Fibroblast of upper back skin (primary cell): ENCODE measurements at places on chromosomes 6 and 20.

DNA sequence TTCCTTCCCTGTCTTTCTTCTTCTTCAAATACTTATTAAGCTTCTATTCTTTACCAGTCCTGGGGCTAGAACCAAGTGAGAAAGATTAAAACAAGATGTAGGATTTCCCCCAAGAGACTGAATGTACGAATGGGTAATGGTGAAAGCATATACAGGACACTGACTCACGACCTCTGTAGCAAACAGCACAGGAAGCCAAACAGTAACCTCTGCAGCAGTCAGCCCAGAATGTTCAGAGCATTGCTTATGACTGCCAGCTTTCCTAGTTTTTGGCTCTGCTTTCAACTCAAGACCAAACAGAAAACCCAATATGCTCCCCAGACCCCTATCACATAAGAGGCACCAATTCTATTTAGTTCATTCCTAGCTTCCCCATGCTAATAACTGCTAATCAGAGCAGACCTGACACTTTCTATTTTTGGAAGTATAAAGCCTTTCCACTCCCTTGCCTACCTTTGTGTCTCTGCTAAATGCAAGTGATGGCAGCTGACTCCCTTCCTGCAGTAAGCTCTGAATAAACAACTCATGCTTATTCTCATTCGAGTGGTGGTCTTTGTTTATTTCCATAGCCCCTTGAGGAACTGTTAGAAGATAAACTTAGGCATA is 690.6 kb downstream of the EPM2A start:
- peak; percentile 84 for DNase-seq

GRCh38 chr6:39330476-39330875 is 8.0 kb upstream of the KCNK16 start:
- DNase-seq, result no peak

DNA sequence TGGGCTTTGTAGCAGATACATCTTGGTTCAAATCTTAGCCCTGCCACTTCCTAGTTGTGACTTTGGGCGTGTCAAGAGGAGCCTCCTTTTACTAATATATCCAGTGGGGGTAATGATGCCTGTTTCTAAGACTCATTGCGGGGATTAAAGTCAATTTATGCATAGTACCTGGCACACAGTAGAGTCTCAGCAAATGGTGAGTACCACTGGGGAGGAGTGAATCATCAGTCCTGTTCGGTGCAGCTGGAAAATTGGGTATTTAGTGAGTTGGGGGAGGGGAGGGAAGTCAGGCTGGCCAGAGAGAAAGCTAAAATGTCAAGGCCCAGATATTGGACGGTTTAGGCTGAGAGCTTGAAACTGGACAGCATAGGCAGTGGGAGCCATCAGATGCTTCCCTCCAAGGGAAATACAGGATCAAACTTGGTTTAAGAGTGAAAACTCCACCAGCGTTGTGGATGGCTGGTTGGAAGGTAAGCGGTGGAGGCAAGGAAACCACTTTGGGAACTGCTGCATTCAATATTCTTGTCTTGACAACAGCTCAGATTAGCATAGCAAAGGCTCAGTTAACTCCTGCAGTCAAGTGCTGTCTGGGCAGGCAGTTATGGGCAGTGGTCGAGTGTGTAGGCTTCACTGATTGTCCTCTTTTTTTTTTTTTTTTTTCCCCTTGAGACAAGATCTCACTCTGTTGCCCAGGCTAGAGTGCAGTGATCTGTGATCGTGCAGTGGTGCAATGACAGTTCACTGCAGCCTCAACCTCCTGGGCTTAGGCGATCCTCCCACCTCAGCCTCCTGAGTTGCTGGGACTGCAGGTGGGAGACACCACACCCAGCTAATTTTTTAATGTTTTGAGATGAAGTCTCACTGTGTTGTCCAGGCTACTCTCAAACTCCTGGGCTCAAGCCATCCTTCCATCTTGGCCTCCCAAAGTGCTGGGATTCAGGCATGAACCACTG is 12.9 kb downstream of the PPP1R16B start:
- DNase-seq, result no peak

- DNase-seq, result no peak
Measured at GRCh38 chr6:20817806-20818320, 283.6 kb downstream of the CDKAL1 start.

GRCh38 chr20:44187054-44187771 is at the start of gene JPH2:
JPH2 (minus strand) TSS chr20:44187188; CDS start chr20:44186705, 483 bp downstream.
- DNase-seq, result peak; percentile 86

DNA sequence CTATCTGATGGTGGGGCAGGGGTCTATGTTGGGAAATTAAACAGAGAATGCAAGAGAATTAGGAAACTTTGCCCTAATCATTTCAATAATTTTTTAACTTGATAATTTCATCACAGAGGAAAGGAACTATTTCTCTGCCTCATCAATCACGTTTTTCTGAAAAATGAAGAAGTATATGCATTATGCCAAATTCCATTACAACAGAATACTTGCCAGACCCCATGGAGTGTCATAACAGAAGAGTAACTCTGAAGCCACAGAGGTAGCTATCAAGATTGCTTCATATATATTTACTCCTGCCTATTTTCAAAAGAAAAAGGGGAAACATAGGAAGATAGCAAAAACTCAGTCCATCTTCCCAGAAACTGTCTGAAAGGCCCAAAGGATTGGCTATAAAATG is 5.7 kb upstream of the USP49 start:
- DNase-seq, result no peak

GRCh38 chr6:147238164-147238563 is 33.9 kb downstream of the STXBP5 start:
- no peak for DNase-seq

DNA sequence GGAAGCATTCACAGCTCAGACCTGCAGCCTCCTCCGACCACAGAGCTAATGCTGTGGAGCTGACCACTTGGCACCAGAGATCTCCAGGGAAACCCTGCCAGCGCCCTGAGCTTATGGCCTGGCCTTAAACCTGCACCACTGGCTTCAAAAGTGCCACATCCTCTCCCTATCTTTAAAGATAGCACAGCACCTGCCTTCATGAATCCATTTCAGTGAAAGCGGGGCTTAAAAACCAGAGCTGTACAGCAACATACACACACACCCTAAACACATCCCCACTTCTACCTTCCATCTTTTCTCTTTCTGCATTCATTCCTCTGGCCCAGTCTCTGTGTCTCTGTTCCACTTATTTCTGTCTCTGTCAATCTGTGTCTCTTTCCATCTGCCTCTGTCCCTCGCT is 59.8 kb upstream of the CCDC167 start:
- no peak for DNase-seq

GRCh38 chr20:41046716-41047115 is 18.1 kb downstream of the TOP1 start:
- DNase-seq, result no peak

- no peak for DNase-seq
Measured at GRCh38 chr6:34583461-34583860, 27.3 kb upstream of the SPDEF start.

GRCh38 chr6:32974541-32975308 is 6.3 kb downstream of the BRD2 start:
- no peak for DNase-seq

DNA sequence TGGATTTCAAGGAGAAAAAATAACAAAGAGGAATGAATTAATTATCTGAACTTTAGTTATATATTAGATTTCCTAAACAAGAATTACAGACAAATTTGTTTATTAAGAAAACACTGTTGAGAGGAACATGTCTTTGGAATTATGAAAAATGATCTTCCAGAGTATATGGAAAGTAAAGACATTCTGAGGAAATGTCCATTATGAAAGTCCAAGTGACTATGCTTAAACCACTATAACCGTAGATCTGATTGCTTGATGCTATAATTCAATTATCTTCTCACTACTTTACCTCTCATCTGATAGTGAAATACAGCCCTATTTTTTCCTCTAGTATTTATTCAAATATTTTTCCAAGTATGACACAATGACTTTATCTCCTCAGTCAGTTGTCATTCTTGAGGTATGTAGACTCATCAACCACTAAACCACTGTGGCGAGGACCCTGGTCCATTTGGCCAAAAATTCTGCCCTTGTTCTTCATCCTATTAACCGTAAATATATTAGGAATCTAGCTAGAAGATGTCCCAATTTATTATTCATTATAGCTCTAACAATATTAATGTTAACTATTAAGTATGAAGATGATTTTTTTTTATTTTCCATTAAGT is 37.3 kb upstream of the AHI1 start:
- peak; percentile 65 for DNase-seq

GRCh38 chr20:13626724-13627123 is 12.0 kb downstream of the TASP1 start:
- no peak for DNase-seq

- peak; percentile 50 for DNase-seq
Measured at GRCh38 chr6:149405823-149406765, 6.0 kb downstream of the SUMO4 start.

- no peak for DNase-seq
Measured at GRCh38 chr6:101398716-101399615, 5.5 kb downstream of the GRIK2 start.

DNA sequence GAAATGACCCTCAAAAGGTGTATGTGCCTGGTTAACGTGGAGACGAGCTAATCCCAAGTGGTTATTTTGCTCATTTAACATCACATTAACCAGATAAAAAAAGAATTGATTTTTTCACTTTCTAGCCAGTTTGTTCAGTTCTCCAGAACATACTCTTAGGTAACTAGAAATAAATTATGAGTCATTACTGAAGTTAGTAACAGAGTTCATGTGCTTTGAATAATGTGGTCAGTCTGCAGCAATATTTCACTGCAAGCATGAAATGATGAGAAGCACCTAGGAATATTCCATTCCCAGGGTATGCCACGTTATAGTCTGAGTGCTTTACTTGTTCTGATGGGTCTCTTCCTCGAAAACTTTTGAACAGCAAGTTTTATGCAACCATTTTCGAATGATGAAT is 138.3 kb upstream of the INSM1 start:
- peak; percentile 13 for DNase-seq

GRCh38 chr20:11178946-11179654 is 505.3 kb upstream of the JAG1 start:
- DNase-seq, result peak; percentile 67

DNA sequence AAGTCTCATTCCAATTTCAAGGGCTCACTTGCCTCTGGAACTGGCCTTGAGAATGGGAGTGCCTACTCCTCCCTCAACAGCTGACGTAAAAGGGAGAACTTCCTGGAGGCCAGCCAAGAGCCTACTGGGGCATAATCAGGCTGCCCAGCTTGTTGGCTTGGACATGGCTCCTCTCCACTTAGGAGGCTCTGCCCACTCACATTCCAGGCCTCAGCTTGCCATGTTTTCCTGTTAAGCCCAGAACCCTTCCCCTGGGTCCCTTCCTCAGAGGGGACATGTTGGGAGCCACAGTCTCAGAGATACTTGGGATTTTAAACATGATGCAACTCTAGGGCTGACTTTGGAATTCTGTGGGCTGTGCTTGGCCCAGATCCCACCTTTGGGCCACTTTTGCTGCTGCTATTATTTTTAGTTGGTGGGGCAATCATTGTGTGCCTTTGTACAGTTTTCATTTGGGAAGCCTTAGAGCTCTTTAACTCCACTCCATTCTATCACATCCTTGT is 31.5 kb upstream of the ADTRP start:
- peak; percentile 71 for DNase-seq

DNA sequence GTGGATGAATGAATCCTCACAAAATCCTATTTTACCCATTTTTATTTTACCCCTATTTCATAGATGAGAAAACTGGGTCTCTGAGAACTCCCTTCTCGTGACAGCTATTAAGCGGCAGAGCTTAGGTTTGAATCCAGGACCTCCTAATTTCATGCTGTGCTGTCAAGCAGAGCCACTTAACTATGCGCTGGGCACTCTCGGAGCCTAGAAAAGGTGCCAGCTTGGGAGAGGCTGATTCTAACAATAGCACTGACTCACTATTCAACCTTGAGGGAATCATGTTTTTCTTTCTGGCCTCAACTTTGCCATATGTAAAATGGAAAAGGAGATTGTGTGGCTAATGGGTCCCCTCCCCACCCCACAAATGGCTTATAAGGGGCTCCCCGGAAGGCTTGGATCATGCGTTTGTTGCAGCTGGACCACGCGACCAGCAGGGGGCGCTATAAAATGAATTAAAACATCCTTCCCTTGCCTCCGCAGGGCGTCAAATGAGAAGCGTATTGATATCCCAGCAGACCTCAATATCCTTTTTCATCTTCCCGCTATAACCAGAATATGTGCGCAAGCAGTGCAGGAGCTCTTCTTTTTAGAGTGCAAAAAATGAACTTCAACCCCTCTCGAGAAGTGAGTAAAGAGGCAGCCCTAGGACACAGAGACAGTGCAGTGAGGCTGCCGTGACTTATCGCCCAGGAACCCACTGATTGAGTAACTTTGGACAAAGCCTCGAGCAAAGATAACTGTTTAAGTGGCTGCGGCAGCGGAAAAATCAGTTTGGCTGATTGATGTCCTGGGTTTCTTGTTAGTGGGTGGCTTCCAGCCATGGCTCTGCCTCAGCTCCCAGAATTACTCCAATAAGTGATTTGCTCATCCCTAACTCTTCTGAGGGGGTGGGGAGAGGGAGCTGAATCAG is 12.8 kb upstream of the PDYN start:
- DNase-seq, result peak; percentile 38

- no peak for DNase-seq
Measured at GRCh38 chr6:161152907-161153662, 120.8 kb downstream of the AGPAT4 start.

GRCh38 chr6:44943541-44943940 is 384.6 kb upstream of the RUNX2 start:
- no peak for DNase-seq

DNA sequence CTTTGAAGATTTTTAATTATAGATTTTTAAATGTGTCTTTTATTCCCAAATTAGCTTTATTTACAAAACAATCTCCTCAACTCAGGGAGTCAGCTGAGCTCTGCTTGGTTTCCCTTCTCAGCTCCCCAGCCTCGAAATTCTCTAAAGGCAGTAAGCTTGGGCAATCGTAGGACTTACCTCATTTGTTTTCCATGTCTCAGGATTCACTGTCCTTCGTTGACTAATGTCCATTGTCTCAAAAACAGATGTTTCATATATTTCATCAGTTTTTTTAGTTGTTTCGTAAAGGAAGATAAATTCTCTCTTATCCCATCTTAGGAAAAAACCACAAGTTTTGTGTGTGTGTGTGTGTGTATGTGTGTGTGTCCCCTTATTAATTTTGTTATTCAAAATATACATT is 102.2 kb upstream of the ADGRF1 start:
- DNase-seq, result peak; percentile 80

DNA sequence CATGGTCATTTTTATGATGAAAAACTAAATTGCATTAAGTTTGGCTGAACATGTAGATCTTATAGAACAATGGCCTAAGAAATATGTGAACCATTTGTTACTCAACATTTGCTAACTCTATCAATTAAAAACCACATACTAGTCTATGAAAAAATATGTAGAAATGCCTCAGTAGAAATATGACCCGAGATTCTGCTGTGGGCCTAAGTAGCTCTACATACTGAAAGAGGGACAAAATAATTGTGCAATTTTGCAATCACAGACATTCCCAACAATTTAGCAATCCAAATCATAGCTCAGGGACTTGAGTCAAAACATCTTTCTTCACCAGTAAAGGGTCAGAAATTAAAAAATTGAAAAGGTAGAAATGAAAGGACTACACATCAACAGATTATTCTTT is 619.0 kb downstream of the FRK start:
- DNase-seq, result peak; percentile 73

- peak; percentile 10 for DNase-seq
Measured at GRCh38 chr6:89281779-89282246, 33.3 kb downstream of the GABRR2 start.

- no peak for DNase-seq
Measured at GRCh38 chr20:16392346-16392745, 180.9 kb downstream of the KIF16B start.
